ENCODE measurements at places on chromosomes 7 and 10.

DNA sequence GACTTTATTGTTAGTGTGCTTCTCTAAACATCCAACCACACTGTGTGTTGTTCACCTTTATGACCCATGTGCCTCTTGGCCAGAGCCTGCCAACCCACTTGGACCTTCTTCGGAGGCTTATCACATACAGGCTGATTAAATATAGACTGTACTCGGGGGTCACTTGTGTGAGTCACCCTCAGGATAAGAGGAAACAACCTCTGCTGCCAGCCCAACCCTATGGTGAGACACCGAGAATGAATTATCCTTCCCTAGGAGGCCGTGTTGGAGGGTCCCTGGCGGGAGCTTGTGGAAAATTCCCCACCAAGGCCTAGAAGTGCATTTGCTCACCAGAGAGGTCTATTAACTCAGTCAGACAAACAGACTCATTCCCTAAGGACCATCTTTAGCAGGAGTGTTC lies 63.0 kb downstream of the FAS start:
- H3K36me3 ChIP-seq: no peaks in the 10 kb centered on the region
- H3K4me3 ChIP-seq: no peak overlapping the region
- no peak for DNase-seq
- no peak overlapping the region for H3K27ac ChIP-seq

GRCh38 chr10:102065561-102066398 lies 631 bp downstream of the HPS6 start:
- H3K27me3 ChIP-seq: no peaks in the 10 kb centered on the region
- no peaks in the 10 kb centered on the region for H3K36me3 ChIP-seq
- H3K27ac ChIP-seq: no peak overlapping the region

GRCh38 chr10:24229909-24230308 lies 21.0 kb downstream of the KIAA1217 start:
- no peak for DNase-seq
- no peak overlapping the region for H3K4me3 ChIP-seq
- H3K27me3 ChIP-seq: no peaks in the 10 kb centered on the region
- H3K27ac ChIP-seq: no peak overlapping the region
- H3K36me3 ChIP-seq: no peaks in the 10 kb centered on the region

GRCh38 chr10:98457721-98458120 lies 11.0 kb upstream of the HPS1 start:
- peaks cover 22% of the 10 kb centered on the region for H3K4me1 ChIP-seq
- no peak for DNase-seq
- no peaks in the 10 kb centered on the region for H3K27me3 ChIP-seq
- no peaks in the 10 kb centered on the region for H3K36me3 ChIP-seq
- H3K27ac ChIP-seq: no peak overlapping the region

GRCh38 chr10:14050598-14050997 lies 280.1 kb downstream of the FRMD4A start:
- no peak overlapping the region for H3K4me3 ChIP-seq
- H3K4me1 ChIP-seq: no peaks in the 10 kb centered on the region
- no peak overlapping the region for H3K27ac ChIP-seq

All from GM23338 (cell line).